ENCODE measurements at places on chromosomes 5 and 9.

DNA sequence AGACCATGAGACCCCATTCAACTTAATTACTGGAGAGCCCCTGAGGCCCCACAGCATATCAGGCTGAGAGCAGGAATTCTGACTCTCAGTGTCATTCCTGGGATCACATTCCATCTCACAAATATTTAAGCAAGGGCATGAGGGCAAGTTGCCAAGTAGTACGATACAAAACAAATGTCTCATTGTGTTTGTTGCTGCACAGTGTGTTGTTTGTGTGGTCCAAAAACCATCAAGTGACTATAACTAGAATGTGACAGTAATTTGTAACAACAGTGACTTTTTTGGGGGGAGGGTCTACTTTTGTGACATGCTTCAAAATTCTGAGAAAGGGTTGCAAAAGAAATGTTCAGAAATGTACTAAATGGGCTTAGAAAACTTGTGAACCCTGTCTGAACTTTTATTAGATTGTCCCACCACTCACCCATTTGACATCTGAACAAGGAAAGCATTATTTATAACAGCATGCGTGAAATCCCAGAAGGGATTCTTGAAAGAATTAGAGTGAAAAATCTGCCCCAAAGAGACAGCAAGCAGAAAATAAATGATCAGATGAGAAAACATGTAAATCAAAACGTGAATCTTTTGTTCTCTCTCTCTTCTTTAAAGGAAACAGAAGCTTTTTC lies 347.0 kb downstream of the NTRK2 start:
- DNase-seq: no peak

- DNase-seq: no peak
Observed at GRCh38 chr5:8341406-8341805, 472.5 kb downstream of the MTRR start.

GRCh38 chr5:98514215-98514614 lies 259.2 kb upstream of the RGMB start:
- DNase-seq: no peak

- DNase-seq: no peak
Observed at GRCh38 chr5:95358320-95358719, 32.8 kb upstream of the FAM81B start.
